Gastrocnemius medialis (tissue), 4 donors: ENCODE measurements at places on chromosomes 1 and 21. TPM values are rescaled to one million over a fixed set of nuclear protein-coding genes. Genes with fewer than 3 reads are reported as not detected.

DNA sequence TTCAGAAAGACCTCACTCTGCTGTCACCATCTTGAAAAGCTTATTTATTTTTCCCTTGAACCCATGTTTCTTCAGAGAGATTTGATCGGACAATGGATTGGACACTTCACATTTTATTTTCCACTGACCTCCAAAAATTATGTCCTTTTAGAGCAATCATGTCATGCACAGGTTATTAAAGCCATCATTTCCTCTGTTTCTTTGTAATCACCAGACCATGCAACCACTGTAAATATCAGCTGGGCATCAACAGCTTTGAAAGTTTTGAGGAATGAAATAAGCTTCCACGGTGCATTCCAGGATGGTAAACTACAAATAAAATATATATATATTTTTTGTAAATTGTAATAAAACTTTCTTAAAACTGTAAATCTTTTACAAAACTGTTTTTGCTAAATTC, 144.1 kb upstream of the ADAMTS5 start:
- H3K27me3 ChIP-seq = no peaks in the 10 kb centered on the region

DNA sequence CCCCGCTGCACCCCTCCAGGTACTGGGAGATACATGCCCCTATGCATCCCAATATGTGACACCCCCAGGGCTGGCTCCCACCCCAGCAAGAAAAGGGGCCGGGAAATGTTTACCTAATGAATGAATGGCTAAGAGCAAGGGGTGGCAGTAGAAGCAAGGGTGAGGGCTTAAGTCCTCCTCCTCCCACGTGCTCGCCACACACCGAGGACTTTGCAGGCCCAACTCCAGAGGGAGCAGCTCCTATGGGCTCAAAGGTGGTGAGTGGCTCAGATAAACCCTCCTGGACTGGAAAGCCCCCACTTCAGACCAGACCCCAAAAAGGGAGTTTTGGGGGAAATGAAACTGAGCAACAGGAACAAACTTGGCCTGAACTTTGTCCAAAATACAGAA, 11.4 kb downstream of the SLC45A3 start:
- H3K27me3 ChIP-seq = no peaks in the 10 kb centered on the region
- H3K27ac ChIP-seq = no peak overlapping the region
- no peak overlapping the region for H3K4me3 ChIP-seq
- DNase-seq = no peak
- H3K36me3 ChIP-seq = no peaks in the 10 kb centered on the region

TNFRSF18 gene
- total RNA-seq = not detected

DNA sequence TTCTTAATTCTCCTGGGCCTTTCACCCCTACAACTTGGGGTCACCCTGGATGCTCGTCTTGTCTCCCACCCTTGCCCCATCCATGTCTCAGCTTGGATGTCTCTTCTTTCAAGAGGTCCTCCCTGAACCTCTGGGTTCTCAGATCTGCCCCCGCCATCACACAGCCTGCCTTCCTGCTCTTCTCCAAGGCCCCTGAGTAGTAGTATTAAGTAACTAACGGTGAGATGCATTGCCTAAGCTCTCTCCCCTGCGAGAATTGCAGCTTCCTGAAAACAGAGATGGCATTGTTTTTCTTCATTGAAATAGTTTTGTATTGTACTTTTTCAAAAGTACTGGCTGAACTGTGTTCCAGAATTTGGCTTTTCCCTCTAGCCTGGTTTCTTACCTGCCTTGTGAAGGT, 16.0 kb downstream of the MIIP start:
- H3K4me1 ChIP-seq = no peaks in the 10 kb centered on the region
- no peak overlapping the region for H3K27ac ChIP-seq
- no peak overlapping the region for H3K4me3 ChIP-seq
- no peaks in the 10 kb centered on the region for H3K27me3 ChIP-seq
- DNase-seq = no peak
- H3K36me3 ChIP-seq = peaks cover 5% of the 10 kb centered on the region

GRCh38 chr1:185916861-185917260, 182.7 kb downstream of the HMCN1 start:
- H3K27ac ChIP-seq = no peak overlapping the region
- H3K27me3 ChIP-seq = no peaks in the 10 kb centered on the region
- H3K36me3 ChIP-seq = no peaks in the 10 kb centered on the region
- DNase-seq = no peak
- no peaks in the 10 kb centered on the region for H3K4me1 ChIP-seq

AKR7A2 gene
- total RNA-seq = 80.2 TPM

DNA sequence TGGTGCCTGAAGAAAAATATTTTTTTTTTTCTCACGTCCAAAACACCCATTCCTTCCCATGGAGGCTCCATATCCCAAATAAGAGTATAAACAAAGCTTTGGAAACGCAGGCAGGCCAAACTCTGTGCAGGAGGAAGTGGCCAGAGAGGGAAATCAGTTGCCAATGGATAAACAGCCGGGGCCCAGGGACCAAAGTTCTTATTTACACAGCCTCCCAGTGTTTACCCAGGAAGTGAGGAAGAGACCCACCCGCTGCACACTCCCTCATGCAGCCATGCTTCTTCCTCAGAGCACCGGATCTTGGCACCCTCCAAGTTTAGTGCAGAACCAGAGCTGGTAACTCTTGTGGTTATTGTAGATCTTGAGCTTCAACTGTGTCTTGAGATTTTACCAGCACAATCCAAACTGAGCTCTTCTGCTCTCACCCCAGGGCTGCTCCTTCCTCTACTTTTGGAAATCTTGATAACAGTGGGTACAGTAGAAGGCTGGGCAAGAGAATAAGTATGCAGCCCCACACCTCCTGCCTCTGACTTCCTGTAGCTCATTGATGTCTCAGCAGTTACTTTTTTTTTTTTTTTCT, 14.2 kb downstream of the MARCKSL1 start:
- H3K4me1 ChIP-seq = no peaks in the 10 kb centered on the region
- no peak overlapping the region for H3K27ac ChIP-seq

KANK4 gene
- 0.16 TPM for total RNA-seq

- no peak for DNase-seq
- H3K4me3 ChIP-seq = no peak overlapping the region
- H3K27me3 ChIP-seq = no peaks in the 10 kb centered on the region
- H3K4me1 ChIP-seq = no peaks in the 10 kb centered on the region
These were observed 32.4 kb upstream of the ENO1 start for GRCh38 chr1:8910914-8911313.

- H3K36me3 ChIP-seq = no peaks in the 10 kb centered on the region
- DNase-seq = no peak
- no peak overlapping the region for H3K4me3 ChIP-seq
- no peak overlapping the region for H3K27ac ChIP-seq
- no peaks in the 10 kb centered on the region for H3K27me3 ChIP-seq
These were observed 46.3 kb upstream of the PDE9A start for GRCh38 chr21:42607102-42607501.

GRCh38 chr1:215900684-215901083, 333.6 kb downstream of the KCTD3 start:
- DNase-seq = no peak
- no peaks in the 10 kb centered on the region for H3K36me3 ChIP-seq
- H3K4me3 ChIP-seq = no peak overlapping the region
- H3K4me1 ChIP-seq = no peaks in the 10 kb centered on the region

DNA sequence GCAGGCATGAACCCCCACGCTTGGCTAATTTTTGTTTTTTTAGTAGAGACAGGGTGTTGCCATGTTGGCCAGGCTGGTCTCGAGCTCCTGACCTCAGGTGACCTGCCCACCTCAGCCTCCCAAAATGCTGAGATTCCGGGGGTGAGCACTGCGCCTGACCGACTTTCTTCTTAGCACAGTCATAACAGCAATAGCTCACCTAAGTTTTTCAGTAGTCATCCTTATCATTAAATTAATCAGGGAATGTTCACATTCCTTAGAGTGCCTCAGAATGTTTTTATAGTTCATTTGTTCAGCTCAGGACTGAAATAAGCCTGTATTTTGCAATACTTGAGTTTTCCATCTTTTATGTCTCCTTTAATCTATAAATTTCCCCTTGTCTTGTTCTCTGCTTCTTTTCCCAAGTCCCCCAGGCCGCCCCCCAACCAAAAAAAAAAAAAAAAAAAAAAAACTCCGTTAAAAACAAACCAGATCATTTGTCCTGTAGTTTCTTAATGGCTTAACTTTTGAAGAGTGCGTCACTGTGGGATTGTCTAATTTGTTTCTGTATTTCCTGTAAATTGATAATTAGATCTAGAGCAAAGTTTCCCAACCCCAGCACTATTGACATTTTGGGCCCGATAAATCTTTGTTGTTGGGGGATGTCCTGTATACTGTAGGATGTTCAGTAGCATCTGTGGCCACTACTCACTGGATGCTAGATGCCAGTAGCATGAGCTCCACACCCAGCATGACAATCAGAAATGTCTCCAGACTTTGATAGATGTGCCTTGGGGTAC, 120.7 kb downstream of the ITSN1 start:
- H3K4me1 ChIP-seq = peaks cover 13% of the 10 kb centered on the region
- no peak overlapping the region for H3K27ac ChIP-seq
- H3K36me3 ChIP-seq = no peaks in the 10 kb centered on the region
- DNase-seq = no peak
- no peak overlapping the region for H3K4me3 ChIP-seq

GRCh38 chr1:210246447-210246846, 13.9 kb downstream of the SERTAD4 start:
- no peaks in the 10 kb centered on the region for H3K36me3 ChIP-seq
- peaks cover 7% of the 10 kb centered on the region for H3K4me1 ChIP-seq
- DNase-seq = no peak

GRCh38 chr21:34908419-34909055, 140.6 kb downstream of the RUNX1 start:
- H3K4me3 ChIP-seq = no peak overlapping the region
- no peak for DNase-seq
- no peaks in the 10 kb centered on the region for H3K4me1 ChIP-seq

GRCh38 chr1:47436979-47437446, 831 bp upstream of the FOXD2 start:
- peak overlapping the region; percentile 78 for H3K27ac ChIP-seq
- peak overlapping the region; percentile 95 for H3K4me3 ChIP-seq
- no peaks in the 10 kb centered on the region for H3K36me3 ChIP-seq
- peaks cover 65% of the 10 kb centered on the region for H3K27me3 ChIP-seq
- peaks cover 17% of the 10 kb centered on the region for H3K4me1 ChIP-seq

C2CD4D gene
- not detected for total RNA-seq
